Fibroblast of upper back skin (primary cell): ENCODE measurements at places on chromosomes 12 and 14.

DNA sequence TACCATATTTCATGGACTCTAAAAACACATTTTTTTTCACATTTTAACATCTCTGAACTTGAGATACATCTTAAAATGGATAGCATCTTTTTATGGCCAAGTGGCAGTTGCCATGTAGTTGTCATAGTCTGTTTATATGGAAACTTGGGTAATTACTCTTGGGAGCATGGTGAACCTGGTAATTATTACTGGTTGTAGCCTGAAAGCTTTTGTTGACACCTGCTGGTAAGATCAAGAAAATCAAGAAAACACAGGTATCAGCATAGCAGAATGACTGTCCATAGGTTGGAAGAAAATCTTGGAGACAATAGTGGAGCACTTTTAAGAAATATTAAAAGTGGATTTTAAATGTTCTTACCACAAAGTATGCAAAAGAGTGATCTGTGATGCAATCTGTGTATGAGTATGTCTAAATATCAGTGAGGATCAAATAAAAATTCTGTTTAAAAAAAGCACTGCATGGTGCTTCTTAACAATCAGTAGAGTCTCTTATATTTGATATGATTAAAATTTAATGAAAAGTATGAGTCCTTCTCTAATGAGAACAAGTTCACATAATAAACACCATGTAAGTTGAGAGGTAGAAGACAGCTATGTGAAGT is 44.2 kb downstream of the TTC8 start:
- DNase-seq: peak; percentile 20

- DNase-seq: peak; percentile 69
Observed at GRCh38 chr12:65779091-65779642, 45.1 kb upstream of the HMGA2 start.

DNA sequence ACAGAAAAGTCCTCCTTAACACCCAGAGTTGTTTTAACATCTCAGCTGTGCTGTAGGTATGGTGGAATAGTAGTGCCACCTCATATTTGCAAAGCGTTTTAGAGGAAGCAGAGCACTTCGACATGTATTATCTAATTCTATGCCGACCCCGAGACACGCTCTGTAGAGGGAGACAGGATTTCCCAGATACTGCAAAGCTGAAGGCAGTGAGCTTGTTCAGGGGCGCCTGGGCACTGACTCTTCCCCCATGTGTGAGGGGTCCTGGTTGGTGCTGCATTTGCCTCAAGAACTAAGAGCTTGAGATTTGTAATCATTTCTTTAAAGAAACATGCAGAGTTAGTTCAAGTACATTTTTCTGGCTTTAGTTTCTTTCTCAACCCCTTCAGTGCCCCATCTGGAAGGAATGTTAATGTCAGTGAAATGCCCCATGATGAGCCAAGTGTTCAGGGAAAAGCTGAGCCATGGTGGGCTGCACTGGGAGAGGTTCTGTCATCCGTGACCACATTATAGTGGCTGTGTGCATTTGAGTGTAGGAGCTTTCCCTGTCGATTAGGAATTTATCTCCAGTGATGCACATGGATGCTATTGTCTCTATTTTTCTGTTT is 66.3 kb downstream of the MBIP start:
- DNase-seq: peak; percentile 9

DNA sequence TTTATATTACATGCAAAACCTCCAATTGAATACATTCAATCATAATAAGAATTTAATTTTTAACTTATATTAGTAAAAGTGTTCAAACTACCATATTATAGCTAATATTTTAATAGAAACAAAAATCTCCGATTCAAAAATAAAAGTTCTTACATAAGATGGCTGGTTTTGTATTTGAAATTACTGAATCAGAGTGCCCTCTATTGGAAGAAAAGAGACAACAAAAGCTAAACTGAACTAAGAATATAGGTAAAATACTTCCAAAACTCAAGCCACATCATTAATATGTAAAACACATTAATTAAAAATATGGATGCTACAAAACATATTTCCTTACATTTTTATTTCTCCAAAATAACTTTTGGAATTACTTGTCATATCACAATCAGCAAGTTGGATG is 120.3 kb downstream of the GARIN6 start:
- DNase-seq: peak; percentile 2

DNA sequence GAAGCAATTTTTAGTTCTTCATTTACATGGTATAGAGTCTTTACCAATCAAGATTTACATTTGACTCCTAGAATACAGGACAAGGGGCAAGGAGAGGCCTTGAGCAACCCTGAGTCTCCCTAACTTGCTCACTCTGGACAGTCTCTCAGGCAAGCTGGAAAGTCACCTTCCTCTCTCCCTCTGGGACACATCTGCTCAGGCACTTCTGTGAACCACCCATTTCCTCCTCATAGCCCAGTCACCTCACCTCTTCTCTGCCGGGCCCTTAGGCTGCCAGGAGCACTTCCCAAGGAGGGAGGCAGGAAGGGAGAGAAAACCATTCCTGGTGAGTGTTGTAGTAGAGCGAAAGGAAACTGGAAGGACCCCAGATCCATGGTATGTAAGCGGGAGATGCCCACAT is 202.8 kb downstream of the TTC7B start:
- no peak for DNase-seq

DNA sequence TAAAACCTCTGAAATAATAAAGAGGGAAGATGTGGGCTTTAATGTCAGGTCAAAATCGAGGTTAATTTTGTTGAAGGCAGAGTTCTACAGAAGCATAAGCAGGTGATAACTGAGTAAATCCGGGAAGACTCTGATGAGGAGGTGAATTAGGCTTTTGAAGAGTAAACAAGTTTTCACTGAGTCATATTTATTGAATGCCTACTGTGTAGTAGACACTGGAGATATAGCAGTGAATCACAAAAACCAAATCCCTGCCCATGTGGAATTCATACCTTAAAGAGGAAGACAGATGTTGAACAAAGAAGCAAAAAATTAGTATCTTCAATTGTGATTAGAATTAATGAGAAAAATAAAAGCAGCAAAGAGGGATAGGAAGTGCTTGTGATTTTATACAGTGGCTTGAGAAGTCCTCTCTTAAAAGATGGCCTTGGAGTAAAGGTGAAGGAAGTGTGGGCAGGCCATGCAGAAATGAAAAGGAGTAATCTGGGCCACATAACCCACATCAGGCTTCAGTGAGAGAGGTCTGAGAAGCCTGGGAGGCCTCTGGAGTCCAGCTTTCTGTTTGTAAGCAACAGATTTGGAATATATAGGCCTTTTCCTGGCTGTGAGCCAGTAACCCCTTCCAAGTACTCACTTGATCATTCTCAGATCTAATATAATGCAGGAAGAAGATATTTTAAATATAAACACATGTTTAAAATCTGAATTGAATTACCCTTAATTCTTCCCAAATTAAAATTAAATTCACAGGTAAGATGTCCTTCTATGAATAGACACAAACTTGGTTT is 46.7 kb downstream of the BHLHE41 start:
- DNase-seq: peak; percentile 33

- no peak for DNase-seq
Observed at GRCh38 chr14:103507751-103508150, 14.9 kb downstream of the CKB start.

GRCh38 chr14:33668066-33668465 is 282.8 kb downstream of the EGLN3 start:
- peak; percentile 31 for DNase-seq

GRCh38 chr14:35296545-35296944 is 4.4 kb downstream of the PSMA6 start:
- DNase-seq: no peak

- DNase-seq: no peak
Observed at GRCh38 chr12:47302111-47302671, 222.4 kb upstream of the AMIGO2 start.

- DNase-seq: no peak
Observed at GRCh38 chr12:116146386-116146785, 131.1 kb downstream of the MED13L start.

GRCh38 chr12:65990592-65990991 is 140.0 kb downstream of the LLPH start:
- no peak for DNase-seq

- peak; percentile 82 for DNase-seq
Observed at GRCh38 chr12:570435-570920, 92.8 kb downstream of the NINJ2 start.

GRCh38 chr12:6238875-6239274 is 38.7 kb downstream of the CD9 start:
- no peak for DNase-seq

DNA sequence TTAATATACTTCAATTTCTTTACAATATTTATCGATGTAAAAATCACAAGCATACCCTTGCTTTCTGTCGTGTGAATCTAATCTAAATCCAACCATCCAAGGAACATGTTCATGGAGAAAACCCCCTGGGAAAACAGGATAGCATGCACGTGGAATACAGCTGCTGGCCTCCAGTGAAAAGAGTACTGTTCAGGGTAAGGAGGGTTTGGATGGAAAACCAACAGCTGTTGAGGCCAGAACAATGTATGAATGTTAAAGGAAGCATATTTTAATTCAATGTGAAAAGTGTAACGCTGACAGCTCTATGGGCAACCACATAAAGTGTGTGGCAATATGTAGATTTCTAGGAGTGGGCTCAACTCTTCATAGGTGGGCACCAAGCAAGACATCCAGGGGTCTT is 344.0 kb downstream of the TMEM132D start:
- DNase-seq: no peak
